ENCODE measurements at places on chromosomes 5 and 9. TPM values are rescaled to one million over a fixed set of nuclear protein-coding genes. Genes with fewer than 3 reads are reported as not detected.

LCP2 gene
- not detected for total RNA-seq

NXNL2 gene
- total RNA-seq: 0.32 TPM

OR1J2 gene
- total RNA-seq: not detected

SHC3 gene
- 0.21 TPM for total RNA-seq

TAF11L3 gene
- not detected for total RNA-seq

ANKDD1B gene
- total RNA-seq: 0.67 TPM

SHISAL2B gene
- not detected for total RNA-seq

BASP1 gene
- 212 TPM for total RNA-seq

ACTBL2 gene
- total RNA-seq: not detected

PPP3R2 gene
- total RNA-seq: not detected

DNA sequence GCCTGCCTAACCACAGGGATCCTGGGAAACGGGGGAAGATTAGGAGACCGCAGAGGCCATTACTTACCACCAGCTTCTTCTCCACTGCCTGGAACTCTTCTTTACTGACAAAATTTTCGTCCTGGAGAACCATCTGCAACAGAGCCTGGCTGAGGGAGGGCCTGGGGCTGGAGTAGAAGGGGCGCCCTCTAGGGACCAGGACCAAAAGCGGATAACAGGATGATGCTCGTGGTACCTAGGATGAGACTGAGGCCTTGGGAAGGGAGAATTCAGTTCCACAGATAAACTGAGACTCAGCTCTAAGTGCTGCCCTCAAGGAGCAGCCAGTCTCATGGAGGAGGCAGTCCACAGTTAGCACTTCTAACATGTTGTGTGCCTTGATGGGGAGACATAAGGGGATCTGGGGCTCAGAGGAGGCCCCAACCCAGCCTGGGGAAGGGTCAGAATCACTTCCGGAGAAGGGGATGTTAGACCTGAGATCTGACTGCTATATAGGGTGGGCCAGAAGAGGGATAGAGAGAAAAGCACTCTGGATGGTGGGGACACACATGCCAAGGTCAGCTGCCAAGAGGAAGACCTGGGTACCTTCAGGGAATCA is 1.2 kb downstream of the SPATA24 start:
- DNase-seq: no peak

GRCh38 chr9:29717631-29718030 is 2144.3 kb upstream of the C9orf72 start:
- no peak for DNase-seq

DNA sequence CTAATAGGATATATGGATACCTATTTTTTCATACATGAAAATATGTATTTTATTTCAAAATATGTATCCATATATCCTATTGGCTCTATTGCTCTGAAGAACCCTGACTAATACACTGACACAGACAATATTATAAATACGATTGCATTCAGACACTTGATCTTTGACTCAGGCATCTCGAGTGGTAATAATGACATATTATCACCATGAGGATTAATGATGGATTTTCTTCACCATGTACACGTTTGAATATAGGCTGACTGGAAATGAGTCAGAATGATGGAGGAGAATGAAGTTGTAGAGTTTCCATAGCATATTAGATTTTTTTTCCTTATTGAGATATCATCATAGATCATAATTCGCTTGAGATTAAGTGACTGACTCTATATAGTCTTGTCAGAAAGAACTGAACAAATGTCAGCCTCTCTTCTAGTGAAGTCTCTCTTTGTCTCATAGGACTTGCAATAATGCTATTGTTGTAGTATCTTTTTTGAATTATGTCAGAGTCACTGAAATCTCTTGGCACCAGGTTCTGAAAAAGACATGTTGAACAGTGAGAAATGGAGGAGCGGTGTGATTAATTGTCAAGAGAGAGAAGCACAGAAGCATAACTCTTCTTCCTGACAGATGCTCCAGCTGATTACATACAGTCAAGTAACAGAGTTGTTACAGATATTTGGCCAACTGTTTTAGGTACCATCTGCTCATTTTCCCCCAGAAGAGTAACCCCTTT is 41.4 kb upstream of the SLCO6A1 start:
- no peak for DNase-seq

DNA sequence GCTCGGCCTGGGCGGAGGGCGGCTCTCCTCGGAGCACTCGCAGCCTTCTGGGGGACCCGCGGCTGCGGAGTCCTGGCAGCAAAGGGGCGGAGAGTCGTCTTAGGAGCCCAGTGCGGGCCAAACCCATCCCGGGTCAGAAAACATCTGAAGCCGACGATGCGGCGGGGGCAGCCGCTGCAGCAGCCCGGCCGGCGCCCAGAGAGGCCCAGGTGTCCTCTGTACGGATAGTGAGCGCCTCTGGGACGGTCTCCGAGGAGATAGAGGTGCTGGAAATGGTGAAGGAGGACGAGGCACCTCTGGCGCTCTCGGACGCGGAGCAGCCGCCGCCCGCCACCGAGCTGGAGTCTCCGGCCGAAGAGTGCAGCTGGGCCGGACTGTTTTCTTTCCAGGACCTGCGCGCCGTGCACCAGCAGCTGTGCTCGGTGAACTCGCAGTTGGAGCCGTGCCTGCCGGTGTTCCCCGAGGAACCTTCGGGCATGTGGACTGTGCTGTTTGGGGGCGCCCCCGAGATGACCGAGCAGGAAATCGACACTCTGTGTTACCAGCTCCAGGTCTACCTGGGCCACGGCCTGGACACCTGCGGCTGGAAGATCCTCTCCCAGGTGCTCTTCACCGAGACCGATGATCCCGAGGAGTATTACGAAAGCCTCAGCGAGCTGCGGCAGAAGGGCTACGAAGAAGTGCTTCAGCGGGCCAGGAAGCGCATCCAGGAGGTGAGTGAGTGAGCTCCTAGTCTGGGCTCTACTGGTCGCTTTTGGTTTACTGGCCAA is 1.2 kb downstream of the JMY start:
- DNase-seq: no peak

- DNase-seq: no peak
These were observed 203.7 kb upstream of the SLC24A2 start for GRCh38 chr9:19992556-19992955.

GRCh38 chr9:78003730-78004129 is 27.9 kb downstream of the GNAQ start:
- DNase-seq: no peak

- DNase-seq: no peak
These were observed 738.2 kb downstream of the SEMA5A start for GRCh38 chr5:8807636-8808035.

GRCh38 chr5:111792471-111793058 is 35.6 kb upstream of the NREP start:
- no peak for DNase-seq

DNA sequence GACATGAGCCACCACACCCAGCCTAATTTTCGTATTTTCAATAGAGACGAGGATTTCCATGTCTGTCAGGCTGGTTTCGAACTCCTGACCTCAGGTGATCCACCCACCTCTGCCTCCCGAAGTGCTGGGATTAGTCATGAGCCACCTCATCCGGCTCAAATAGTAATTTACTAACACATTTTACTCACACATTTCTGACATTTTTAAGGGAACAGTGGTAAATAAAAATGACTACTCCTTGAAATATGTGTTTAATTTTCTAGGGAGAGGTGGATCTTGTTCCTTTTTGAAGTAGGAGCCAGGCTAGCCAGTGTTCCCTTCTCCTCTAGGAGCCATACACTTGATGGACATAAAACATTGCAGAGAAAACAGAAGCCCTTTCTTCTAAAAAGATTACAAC is 55.2 kb upstream of the ERBIN start:
- DNase-seq: no peak

DNA sequence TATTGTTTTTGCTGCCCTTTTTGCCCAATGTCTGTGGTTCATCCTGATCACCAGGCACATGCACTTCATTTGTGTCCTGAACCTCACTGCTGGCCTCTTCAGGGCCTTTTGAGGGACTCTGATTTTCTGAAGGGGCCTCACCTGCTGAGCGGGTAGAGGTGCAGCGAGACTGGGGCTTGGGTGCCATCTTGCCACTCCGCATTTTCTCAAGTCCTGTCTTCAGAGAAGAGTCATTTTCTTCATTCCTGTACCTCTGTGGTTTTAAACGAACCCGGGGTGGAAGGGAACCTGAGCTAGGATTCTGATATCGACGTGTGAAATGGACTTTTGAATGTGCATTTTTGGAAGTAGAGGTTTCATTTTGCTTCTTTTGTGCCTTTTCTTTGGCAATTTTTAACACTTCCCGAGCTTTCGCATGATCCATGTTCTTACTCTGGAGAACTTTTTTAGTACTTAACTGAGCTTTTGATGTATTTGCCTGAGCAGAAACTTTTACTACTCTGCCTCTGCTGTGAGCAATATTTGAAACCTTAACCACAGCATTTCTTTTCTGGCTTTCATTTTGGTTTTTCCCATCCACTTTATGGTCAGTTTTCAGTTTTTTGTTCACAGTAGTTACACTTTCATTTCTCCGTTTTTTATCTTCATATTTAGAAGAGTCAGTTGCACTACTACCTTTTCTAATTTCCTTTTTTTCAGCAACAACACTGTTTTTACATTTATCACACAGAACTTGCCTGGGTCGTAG is 26.1 kb downstream of the PWWP2A start:
- no peak for DNase-seq

- no peak for DNase-seq
These were observed 6.6 kb downstream of the C9orf153 start for GRCh38 chr9:86252870-86253269.

- DNase-seq: no peak
These were observed 1.7 kb downstream of the STPG3 start for GRCh38 chr9:137252555-137253506.

DNA sequence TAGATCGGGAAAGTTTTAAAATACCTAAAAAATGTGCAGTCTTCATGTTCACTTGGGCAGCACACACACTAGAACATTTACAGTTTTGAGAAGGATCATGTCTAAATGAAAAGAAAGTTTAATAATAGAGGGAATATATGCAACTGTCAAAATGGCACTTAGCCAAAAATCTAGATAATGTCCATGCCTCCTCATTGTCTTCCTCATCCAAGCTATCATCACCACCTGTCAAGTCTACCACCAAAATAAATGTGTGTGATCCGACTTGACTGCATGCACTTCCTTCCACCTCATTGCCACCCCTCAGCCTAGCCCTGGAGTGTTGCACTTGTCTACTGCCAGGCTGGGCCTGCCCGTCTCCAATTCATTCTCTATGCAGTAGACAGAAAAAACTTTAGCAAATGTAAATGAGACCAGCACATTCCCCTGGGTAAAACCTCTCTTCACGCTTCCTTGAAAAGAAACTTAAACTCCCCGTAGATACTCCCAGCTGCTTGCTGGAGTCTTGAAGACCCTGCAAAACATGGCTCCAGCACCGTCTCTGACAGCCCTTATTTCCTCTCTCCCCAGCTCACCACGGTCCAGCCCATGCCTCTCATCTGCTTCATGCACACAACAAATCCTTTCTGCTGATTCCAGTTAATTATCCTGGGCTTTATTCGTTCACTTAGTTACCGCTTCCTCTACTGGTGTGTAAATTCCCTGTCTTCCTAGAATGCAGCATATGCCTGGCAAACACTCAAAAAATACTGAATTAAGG is 66.9 kb downstream of the FANCC start:
- no peak for DNase-seq

GRCh38 chr5:4142842-4143241 is 547.2 kb downstream of the IRX1 start:
- no peak for DNase-seq

DNA sequence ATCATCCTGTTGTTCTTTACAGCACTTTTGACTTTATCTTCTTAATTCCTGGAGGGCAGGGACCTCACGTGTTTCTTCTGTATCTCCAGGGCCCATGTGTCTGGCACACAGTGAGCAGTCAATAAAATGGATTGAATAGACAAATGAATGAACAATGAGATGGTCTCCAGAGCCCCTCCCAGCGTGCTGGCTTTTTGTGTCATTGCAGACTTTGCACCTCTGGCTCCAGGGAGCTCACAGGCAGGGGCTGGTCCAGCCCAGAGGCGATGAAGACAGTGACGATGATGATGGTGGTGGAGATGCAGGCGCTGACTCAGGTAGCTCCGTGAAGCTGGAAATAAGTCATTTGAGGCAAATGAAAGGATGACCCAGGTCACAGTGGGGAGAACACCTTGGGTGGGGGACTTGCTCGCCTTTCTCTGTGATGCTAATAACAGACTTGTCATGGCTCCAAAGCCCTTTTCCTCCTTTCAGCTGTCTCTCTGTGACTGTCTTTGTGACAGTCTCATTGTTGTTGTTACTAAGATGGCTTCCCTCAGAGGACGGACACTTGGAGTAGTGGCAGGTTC is 30.4 kb upstream of the FABP6 start:
- no peak for DNase-seq

DNA sequence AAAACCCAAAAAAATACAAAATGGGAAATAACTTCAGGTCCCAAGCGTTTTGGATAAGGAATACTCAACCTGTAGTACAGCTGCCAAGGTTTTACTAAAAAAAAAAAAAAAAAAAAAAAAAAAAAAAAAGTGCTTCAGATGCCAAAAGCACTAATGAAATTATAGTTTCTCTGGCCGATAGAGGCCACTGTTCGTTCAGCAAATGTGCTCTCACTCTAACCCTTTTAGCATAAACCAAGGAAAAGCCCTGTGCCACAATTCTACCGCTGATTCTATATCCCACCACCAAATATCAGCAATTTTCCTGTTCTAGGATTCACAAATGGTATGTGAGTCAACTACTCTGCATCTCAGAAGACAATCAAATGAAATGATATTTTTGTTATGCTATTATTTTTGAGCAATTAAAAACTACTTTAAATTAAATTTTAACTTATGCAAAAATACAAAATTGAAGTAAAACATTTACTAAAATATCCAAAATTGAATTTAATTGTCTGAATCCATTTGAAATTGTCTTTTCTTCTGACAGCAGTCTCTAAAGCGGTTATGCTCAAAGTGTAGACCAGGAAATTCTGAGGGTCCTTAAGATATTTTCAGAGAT is 79.8 kb downstream of the RICTOR start:
- no peak for DNase-seq

DNA sequence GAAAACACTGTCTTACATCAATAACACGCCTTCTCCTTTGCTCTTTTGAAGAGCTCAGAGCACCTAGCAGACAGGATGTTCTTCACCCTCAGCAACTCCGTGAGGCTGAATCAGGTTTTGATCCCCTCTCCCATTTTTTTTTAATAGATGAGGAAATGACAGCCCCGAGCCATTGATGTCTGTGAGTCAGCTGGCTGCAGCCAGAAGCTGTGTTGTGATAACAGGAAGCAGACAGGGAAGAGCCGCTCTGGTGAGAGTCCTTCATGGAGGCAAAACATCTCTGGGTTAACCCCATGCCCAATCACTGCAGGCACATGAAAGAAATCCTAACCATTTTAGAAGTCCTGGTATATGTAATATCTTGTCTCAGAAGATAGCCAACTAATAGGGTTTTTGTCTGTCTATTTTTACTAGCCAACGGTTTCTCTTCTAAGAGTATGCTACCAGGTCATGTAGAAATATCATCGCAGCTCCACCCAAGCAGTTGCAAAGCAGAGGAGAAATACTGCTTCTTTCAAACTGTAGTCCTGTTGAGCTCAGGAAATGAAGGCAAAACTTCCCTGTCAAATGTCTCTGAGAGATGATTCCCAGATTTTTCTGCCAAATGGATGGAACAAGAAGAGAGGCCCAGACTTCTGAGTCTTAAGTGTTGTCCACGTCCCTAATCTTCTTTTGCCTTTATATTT is 568.9 kb downstream of the CCDC171 start:
- DNase-seq: no peak

GRCh38 chr5:94595281-94595840 is 23.0 kb downstream of the KIAA0825 start:
- no peak for DNase-seq

GRCh38 chr5:153618867-153619266 is 128.4 kb downstream of the GRIA1 start:
- DNase-seq: no peak

GRCh38 chr9:16238623-16239138 is 631.8 kb downstream of the BNC2 start:
- DNase-seq: no peak
